ENCODE measurements at places on chromosomes 3 and 15.

- no peak for DNase-seq
These were observed 720.5 kb upstream of the ZNF385D start for GRCh38 chr3:22471557-22471956.

DNA sequence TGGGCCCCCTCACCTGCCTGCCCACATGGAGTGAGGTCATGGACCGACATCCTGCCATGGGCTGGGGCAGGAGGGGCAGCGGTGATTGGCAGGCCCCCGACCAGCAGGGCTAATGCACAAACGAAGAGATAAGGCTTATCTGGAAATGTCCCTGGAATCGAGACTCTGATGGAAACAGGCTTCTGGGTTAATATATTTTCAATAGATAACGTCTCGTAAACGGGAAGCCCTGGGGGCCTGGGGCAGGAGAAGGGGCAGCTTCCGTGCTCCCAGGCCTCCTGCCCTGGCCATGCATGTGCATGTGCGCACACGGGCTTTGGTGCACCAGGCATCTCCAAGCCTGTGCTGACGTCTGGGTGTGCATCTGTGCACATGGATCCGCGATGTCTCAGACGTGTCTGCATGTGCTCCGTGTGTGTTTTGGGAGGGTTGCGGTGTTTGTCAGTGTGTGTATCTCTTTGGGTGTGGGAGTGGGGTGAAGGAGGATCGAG is 55.1 kb downstream of the DNAJB8 start:
- no peak for DNase-seq

DNA sequence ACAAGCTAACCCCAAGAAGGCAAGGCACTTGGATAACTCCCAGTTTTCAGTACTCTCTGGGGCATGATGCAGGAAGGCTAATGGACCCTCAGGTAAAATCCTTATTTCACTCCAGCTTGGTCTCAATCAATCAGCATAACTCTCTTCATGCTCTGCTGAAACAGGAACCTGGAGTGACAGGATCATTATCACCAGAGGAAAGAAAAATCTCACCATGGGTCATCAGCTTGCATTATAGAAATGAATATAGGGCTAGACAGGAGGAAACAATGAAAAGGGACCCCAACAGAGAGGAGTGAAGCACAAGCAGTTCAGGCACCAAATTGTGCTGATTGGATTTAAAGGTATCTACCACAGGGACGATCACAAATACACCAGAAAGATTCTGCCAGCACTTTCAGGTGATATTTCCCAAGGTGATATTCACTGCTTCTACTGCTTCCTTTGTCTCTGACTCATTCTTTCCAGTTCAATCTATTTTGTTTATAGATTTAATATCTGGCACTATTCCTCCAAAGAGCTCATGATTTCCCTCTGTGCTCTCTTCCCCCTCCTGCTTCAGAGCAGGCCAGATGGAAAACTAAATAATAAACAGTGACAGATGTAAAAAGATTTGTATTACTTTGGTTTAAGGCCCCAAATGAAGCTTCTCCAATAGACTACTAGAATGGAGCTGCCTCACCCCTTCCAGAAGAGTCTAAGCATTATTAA is 22.9 kb upstream of the THUMPD3 start:
- no peak for DNase-seq

- no peak for DNase-seq
These were observed 114.7 kb downstream of the GADL1 start for GRCh38 chr3:30779686-30780287.

GRCh38 chr15:45107941-45108630 is 5.9 kb downstream of the DUOX2 start:
- no peak for DNase-seq

DNA sequence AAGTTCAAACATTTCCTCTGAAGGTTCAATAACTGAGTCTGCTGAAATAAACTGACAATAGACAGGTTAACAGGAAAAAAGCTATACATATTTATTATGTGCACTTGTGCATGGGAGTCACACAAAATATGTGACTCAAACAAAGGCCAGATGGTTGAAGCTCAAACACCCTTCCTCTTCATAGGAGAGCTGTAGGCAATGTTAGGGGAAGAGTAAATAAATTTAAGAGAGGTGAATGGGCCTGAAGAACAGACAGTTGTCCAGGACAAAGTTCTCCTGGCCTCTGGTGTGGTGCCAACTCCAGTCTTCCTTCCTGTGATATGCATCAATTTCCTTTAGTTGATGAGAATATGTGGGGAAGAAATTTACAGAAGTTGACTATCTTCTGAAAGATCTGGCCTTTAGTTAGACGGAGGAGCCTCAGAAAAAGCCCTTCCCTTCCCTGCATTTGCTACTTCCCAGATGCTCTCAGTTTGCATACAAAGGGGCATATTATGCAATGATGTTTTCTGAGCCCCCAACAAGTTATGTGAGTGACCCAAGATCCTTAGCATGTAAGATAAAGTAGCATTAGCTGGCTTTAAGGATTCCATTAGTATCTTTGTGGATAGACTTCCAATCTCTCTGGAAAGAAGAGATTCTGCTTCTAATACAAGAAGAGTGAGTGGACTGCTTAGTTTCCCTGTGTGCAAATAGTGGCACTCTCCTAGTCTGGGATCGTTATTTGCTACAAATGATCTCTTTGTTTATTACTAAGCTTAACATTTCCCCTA is 96.4 kb upstream of the IGSF10 start:
- no peak for DNase-seq

DNA sequence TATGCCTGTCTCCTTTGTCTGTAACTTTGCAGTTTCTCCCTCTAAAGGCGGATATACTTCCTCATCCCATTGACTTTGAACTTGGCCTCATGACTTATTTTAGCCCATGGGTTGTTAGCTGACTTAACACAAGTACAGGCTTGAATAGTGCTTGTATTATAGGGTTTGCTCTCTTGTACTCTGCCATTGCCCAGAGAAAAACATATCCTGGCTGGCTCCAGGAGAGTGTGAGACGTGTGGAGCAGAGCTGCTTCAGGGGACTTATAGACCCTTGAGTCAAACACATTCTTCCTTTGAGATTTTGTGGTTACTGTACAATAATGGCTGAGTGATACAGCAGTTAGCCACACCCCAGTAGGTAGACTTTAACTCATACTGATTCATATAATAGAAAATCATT is 124.0 kb downstream of the RAP2B start:
- no peak for DNase-seq

- DNase-seq, result no peak
These were observed 27.3 kb upstream of the DUSP7 start for GRCh38 chr3:52083556-52084087.

All from stimulated activated CD4-positive, alpha-beta T cell treated with anti-CD3 and anti-CD28 coated beads, TNF-alpha, amount 100 ng/mL, for 1 hour (primary cell).